Stimulated activated CD4-positive, alpha-beta T cell treated with anti-CD3 and anti-CD28 coated beads, TNF-alpha, amount 100 ng/mL, for 1 hour (primary cell): ENCODE measurements at places on chromosomes 7 and 10.
A peak's percentile ranks its signal among the peaks of the same experiment; 100 is the strongest.

- DNase-seq = no peak
Measured at GRCh38 chr10:33774857-33775256, 440.4 kb upstream of the NRP1 start.

GRCh38 chr7:134752006-134752760 lies 27.3 kb upstream of the CALD1 start:
- DNase-seq = no peak

- DNase-seq = no peak
Measured at GRCh38 chr10:112447620-112447928, 559 bp downstream of the VTI1A start.

DNA sequence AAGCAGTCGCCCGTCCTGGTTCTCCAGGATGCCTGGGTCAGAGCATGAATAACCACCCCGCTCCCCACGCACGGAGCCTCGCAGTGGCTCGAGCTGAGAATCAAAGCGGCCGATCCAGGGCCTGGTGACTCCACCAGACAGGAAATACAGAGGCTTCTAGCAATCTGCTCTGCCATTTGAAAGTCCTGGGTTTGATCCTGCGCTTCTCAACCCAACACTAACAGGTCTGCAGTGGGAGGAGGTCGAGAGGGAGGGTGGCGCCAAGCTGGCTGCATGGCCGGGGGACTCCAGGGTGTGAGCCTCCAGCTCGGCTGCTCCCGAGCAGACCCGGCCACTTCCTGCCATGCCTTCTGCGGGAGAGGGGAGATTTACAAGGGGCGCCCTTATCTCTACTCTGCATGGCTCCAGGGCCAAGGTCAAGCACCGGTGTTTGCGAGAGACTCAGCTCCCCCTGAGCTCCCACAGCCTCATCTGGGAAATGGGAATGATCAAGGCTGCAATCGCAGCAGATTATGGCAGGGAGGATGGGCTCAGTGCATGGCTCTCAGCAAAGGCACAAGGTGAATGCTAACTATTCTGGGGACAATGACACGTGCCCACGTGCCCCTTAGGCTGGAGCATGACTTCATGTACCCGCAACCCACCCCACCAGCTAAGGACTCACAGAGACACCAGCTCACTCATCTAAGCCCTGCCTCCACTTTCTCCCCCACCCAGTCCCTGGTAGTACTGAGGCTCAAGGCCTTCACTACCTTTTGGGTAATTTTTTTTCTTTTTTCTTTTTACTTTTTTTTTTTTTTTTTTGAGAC lies 73.9 kb upstream of the TNRC18 start:
- no peak for DNase-seq

DNA sequence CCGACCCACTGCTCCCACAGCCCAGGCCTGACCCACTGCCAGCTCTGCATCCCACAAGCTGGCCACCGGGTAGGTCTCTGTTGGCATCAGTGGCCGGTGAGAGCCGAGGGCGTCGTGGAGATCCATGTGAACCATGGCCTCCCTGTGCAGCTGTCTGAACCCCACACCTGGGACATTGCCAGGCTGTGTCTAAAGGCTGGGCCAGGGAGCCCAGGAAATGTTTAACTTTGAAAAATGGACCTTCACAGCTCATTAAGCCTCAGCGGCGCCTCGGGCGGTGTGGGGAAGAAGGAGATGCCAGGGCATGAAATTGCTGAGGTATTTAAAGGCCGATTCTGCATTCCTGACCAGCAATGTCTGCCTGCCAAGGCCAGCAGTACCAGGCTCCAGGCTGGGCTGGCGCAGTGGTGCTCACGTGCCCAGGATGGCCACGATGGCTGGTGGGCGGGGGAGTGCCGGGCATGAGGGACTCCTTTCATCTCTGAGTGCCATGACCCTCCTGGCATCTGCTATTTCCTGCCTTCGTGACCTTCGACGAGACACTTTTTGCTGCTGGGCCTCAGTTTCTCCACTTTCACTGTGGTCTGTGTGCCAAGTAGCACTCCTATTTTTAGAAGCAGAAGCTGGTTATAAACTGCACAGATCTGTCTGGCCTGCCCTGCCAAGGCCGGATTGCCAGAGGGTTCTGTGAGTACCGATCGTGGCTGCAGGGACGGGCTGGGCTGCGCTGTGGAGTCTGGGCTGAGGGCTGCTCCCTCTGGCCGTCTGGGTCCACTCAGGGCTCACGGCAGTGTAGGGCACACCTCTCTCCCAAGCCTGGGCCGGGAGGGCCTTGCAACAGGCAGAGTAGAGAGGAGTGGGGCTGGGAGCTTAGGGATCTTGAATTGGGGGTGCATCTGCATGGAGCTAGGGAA lies 21.8 kb downstream of the ELFN1 start:
- DNase-seq = no peak

DNA sequence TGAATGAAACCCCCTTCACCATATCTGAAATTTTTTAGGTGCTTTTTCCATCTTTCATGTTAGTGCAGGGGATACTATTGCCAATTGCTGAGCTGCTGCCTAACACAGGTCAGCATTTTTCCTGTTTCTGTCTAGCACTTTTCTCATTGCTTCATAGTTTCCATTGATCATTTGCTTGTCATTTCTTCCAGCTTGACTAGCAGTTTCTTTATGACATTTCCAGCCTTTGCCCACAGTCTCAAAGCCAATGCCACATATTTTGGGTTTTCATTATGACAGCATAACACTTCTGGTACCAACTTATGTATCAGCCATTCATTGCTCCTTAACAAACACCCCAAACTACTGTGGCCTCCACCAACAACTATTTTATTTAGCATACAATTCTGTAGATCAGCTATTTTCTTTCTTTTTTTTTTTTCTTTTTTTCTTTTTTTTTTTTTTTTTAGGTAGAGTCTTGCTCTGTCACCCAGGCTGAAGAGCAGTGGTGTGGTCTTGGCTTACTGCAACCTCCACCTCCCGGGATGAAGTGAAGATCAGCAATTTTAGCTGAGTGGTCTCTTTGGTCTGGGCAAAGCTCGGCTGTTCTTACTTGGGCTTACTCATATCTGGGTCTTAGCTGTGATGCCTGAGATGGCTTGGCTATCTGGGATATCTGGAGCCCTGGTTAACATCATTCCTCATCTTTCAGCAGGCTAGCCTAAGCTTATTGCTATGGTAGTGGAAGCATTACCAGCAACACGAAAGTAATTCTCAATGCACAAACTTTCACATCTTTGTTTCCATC lies 102.3 kb downstream of the EPC1 start:
- DNase-seq = no peak

- no peak for DNase-seq
Measured at GRCh38 chr7:26208040-26208439, 6.5 kb downstream of the CBX3 start.

GRCh38 chr10:60870803-60871202 lies 73.2 kb downstream of the RHOBTB1 start:
- no peak for DNase-seq

GRCh38 chr7:31106303-31107105 lies 54.4 kb downstream of the ADCYAP1R1 start:
- DNase-seq = no peak

GRCh38 chr7:110534241-110534931 lies 556.5 kb upstream of the LRRN3 start:
- no peak for DNase-seq

GRCh38 chr7:116086547-116087045 lies 56.0 kb upstream of the TFEC start:
- no peak for DNase-seq

GRCh38 chr7:149071641-149072437 lies 18.7 kb downstream of the ZNF786 start:
- peak; percentile 27 for DNase-seq

DNA sequence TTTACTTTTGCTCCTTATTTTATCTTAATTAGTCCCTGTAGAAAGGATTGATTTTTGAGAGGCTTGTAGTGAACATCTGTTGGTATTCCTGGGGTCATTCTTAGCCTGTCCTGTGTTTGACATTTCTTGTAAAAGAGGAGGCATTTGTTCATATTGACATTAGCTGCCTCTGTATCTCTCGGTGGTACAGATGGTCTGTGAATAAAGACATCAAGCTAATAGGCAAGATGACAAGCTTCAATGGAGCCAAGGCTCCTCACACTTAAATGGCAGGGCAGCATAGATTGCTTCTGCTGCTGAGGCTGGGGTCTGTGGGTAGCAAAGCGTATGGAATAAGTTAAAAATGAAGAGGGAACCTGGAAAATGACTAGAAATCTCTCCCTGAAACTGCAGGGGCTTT lies 687.6 kb downstream of the LRMDA start:
- DNase-seq = no peak

GRCh38 chr10:18689498-18689897 lies 30.3 kb downstream of the ARL5B start:
- DNase-seq = no peak

GRCh38 chr10:133455611-133456031 lies 1.9 kb downstream of the SCART1 start:
- DNase-seq = no peak

DNA sequence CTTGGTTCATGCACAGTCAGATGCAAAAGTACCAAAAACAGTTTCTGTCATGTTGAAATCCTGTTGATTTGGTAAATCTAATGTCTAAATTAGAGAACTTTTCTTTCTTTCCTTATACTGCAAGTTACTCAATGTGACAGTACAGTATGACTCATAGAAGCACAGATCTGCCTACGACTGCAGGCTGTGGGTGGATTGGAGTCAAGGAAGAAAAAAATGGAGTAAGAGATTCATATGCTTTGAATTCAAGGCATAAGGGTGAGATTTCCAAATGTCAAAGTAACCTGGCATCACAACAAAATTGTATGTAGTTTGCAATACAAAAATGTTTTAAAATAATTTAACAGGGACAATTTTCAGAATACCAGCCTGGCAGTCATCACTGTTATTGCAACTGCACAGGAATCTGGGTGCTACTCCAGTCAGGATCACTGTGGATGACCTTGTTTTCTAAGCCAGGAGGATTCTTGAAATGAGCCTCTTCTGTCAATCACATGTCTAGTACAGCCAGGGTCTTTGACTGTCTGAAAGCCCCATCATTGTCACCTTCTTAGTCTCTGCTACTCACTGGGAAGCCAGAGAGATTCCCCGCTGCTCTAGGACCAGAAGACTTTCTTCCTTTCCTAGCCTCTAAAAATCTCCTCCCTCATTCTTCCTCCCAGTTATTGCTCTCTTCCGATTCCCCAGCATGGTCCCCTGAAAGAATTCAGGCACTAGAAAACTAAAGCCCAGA lies 83.6 kb downstream of the CD36 start:
- no peak for DNase-seq

DNA sequence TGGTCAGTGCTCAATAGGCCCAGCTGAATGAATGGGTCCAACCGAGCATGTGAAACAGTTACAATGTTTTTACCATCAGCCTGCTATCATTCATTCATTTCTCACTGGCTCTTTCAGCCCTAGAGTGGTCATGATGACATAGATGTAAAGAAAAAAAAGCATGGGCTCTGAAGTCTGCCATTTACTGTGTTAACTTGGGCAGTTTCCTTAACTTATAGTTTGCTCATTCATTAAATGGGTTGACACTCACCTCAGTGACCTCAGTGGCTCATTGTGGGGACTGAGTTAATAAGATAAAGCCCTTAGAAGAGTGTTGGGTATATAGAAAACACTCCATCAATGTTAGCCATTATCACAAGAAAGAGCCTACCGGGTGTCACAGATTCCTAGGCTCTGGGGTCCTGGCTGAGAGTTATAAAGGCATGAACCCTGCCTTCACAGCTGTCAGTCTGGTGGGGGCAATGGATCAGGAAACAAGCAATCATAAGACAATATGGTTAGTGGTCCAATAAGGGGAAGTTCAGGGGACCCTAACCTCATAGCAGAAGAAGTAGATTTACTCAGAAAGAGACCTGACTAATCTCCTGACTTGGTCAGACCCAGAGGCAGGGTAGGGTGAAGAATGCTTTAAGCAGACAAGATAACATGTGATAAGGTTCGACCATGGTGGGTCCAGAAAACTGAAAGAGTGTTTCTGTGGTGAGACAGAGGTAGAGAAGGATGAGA lies 29.7 kb upstream of the GPAM start:
- DNase-seq = no peak

- DNase-seq = no peak
Measured at GRCh38 chr7:1227814-1228544, 4.7 kb upstream of the UNCX start.

DNA sequence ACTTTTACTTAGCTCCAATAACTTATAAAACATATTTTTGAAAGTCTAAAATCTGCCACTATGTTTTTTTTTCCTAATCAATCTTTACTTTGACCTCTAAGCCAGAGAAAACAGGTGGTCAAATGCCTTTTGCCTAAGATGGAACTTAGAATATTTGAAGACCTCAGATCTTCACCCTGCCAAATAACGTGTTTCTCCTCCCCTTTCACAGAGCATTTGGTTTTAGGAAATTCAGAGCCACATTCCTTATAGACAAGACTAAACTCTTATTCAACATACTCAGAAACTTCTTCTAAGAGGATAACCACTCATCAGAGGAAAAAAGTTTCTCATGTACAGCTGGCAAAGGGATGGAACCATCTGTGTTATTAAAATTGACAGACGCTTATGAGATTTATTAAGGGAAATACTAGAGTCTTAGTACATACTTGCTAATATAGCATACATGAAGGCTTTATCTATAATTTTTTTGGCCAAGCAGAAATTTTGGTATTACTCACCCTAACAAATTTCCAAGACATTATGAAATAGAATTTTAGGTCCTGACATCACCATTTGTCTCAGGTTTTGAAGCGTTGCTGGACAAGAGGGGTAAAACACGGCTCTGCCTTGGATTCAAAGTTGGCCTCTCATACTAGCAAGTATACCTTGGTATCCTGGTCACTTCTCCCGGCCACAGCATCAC lies 2.6 kb upstream of the EGFR start:
- no peak for DNase-seq

DNA sequence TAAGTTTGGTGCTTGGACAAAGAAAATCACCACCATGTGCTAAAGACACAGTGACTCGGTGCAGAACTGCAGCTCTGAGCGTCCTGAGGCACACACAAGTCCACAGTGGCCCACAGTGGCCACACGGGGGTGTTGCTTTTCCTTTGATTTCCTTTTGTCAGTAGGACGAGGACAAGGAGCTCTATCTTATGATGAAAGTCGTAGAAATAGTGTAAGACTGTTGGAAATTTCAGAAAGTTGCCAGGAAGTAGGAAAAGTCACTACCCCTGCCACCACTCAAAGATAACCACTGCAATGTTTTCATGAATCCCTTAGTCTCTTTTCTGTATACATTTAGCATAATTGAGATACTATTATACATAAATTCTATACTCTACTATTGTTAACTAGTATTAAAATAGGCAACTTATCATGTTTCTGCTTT lies 146.0 kb downstream of the TNS3 start:
- no peak for DNase-seq

- no peak for DNase-seq
Measured at GRCh38 chr7:127252377-127252713, 396 bp downstream of the GRM8 start.

DNA sequence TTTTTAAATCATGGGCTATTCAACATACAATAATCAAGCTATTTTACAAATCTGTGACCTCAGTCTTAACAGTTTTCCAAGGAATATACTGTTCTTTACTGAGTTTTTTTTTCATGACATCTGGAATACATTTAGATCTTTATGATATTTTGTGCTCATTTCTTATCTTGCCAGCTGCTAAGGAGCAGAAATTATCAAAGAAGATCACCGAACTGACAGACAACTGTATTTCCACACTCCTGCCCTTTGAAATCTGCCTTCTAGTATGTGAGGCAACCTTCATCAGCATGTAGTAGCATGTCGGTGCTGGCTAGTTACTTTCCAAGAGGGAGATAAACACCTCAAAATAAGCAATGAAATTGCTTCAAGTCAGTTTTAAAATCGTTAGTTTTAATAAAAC lies 66.4 kb downstream of the NHLRC2 start:
- no peak for DNase-seq
